Endothelial cell (in vitro differentiated cells): ENCODE measurements at places on chromosomes 3 and 15.

DNA sequence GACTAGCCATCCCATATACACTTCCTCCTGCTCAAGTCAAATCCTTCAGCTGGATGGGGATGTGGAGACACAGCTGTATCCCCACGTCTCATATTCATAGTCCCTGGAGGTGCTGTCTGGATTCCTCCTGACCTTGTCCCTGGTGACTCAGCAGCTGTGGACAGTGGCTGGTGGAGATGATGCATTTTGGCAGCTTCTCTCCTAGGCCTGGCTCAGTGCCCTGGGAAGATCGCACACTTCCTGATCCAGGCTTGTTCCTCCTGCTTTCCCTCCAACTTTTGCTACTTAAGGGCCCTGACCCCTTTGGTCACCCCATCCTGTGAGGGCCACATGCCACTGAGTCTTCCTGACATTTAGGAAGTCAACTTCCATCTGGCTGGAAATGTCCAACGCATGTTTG, 44.4 kb downstream of the ADAMTSL3 start:
- no peaks in the 10 kb centered on the region for H3K36me3 ChIP-seq
- no peak overlapping the region for H3K4me3 ChIP-seq
- DNase-seq: no peak
- peaks cover 2% of the 10 kb centered on the region for H3K27me3 ChIP-seq
- no peak overlapping the region for H3K27ac ChIP-seq

DNA sequence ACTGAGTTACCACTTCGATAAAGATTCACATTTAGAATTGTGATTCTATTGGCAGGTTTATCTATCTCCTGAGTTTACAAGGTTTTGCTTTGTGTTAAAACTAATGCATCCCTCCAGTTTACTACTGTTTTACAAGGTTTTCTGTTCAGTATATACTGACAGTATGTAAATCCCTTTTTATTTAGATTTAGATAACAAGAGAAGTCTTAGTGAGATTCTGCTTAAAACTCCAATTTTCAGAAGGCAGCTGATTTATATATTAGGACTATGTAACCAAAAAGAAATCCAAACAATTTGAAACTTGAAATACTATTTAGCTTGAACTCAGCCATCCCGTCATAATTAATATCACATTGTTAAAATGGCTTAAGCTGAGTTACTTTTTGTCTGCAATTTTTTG, 619.2 kb downstream of the NAALADL2 start:
- H3K4me1 ChIP-seq: no peaks in the 10 kb centered on the region
- DNase-seq: no peak
- H3K36me3 ChIP-seq: no peaks in the 10 kb centered on the region
- no peak overlapping the region for H3K4me3 ChIP-seq
- H3K27ac ChIP-seq: no peak overlapping the region

- no peak overlapping the region for H3K4me3 ChIP-seq
- H3K4me1 ChIP-seq: no peaks in the 10 kb centered on the region
- H3K36me3 ChIP-seq: peaks cover 29% of the 10 kb centered on the region
- no peak overlapping the region for H3K27ac ChIP-seq
These were observed 67.1 kb downstream of the SMARCC1 start for GRCh38 chr3:47714606-47715005.

GRCh38 chr3:104214937-104215336, 1151.8 kb upstream of the ALCAM start:
- DNase-seq: no peak
- H3K27ac ChIP-seq: no peak overlapping the region
- H3K27me3 ChIP-seq: no peaks in the 10 kb centered on the region
- no peak overlapping the region for H3K4me3 ChIP-seq

DNA sequence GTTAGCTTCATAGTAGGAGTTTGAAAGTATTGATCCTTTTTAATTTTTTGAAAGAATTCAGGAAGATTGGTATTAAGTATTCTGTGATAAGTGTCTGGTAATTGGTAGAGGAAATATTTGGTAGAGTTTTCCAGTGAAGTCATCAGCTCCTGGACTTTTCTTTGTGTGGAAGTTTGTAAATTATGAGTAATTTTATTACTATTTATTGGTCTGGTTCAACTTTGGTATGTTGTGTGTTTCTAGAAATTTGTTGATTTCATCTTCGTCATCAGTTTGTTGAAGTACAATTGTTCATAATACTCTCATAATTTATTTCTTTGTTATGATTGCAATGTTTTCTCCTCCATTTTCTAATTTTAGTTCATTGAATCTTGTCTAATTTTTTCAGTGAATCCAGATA, 832.0 kb downstream of the OTOL1 start:
- H3K27ac ChIP-seq: no peak overlapping the region
- H3K36me3 ChIP-seq: no peaks in the 10 kb centered on the region
- DNase-seq: no peak
- H3K4me1 ChIP-seq: no peaks in the 10 kb centered on the region

DNA sequence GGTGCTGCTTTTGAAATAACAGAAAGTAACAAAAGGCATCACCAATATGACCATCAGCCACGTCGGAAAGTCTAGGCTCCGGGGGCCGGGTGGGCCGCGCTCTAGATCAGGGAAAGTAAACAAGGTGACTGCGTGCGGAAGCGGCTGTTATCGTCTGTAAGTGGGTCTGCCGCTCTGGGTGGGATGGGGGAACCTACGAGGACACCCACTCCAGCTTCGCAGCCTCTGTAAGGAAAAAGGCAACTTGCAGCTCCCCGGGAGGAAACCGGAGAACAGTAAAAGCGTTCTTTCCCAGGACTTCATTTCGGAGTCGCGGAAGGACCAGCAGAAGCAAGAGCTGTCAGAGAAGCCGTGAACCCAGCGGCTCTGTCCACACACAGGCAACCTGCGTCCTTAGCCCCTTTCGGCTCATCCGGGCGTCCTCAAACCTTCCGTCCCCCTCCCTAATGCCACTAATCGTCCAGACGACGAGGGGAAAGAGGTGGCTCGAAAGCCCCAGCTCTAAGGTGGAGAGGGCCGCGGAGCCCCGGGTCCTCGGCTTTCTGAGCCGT, 461 bp downstream of the XRN1 start:
- H3K4me1 ChIP-seq: peaks cover 38% of the 10 kb centered on the region
- no peaks in the 10 kb centered on the region for H3K27me3 ChIP-seq
- peaks cover 17% of the 10 kb centered on the region for H3K36me3 ChIP-seq
- DNase-seq: peak; percentile 31
- peak overlapping the region; percentile 98 for H3K27ac ChIP-seq

DNA sequence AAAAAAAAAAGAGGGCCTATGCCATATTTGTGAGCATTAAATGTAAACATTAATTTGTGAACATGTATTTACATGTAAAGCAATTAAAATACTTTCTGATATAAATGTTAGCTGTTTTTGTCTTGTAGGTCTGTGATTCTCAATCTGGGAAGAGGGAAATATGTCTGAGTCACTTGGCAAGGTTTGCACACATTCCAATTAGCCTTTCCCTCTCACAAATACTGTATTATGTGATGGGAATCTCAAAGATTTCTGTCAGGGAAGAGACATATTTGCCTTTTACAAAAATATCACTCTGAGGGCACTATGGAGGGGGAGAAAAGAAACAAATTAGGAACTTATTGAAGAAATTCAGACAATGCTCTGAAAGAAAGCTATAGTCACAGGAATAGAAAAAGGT, 483.6 kb downstream of the GBE1 start:
- H3K4me1 ChIP-seq: no peaks in the 10 kb centered on the region
- no peak overlapping the region for H3K4me3 ChIP-seq
- H3K27me3 ChIP-seq: no peaks in the 10 kb centered on the region

GRCh38 chr3:52243791-52244628, 1.5 kb upstream of the PPM1M start:
- peaks cover 25% of the 10 kb centered on the region for H3K4me1 ChIP-seq
- H3K36me3 ChIP-seq: peaks cover 13% of the 10 kb centered on the region
- no peak overlapping the region for H3K4me3 ChIP-seq
- peaks cover 15% of the 10 kb centered on the region for H3K27me3 ChIP-seq

DNA sequence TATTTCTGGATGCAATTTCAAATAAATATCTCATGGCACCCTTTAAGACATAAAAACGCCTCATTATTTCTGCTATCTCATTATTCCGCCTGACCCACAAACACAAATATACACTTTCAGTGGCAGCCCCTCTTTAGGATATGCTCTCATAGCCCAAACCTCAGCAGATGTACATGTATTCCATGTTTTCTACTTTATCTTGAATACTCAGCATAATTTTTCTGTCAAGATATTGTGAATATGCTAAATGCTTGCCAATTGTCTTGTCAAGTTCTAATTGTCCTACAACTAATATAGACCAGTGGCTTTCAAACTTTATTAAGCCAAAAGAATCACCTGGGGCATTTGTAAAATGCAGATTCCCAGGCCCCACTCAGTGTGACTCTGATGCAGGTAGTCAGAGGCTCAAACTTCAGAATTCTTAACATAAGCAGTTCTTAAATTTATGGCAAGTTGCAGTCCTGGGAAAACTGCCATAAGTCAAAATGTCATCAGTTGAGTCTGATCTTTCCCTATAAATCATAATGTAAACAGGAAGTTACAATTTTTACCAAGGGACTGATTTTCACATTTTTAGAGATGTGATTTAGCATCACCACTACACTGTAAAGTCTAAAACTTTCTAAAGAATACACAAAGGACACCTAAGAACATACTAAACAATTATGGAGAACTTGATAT, 135.1 kb downstream of the TBL1XR1 start:
- DNase-seq: no peak
- peaks cover 11% of the 10 kb centered on the region for H3K4me1 ChIP-seq
- H3K27me3 ChIP-seq: no peaks in the 10 kb centered on the region
- no peak overlapping the region for H3K4me3 ChIP-seq
- H3K27ac ChIP-seq: no peak overlapping the region
